Foreskin keratinocyte (primary cell): ENCODE measurements at places on chromosomes 5 and 9. TPM values are rescaled to one million over a fixed set of nuclear protein-coding genes. Genes with fewer than 3 reads are reported as not detected.

DNA sequence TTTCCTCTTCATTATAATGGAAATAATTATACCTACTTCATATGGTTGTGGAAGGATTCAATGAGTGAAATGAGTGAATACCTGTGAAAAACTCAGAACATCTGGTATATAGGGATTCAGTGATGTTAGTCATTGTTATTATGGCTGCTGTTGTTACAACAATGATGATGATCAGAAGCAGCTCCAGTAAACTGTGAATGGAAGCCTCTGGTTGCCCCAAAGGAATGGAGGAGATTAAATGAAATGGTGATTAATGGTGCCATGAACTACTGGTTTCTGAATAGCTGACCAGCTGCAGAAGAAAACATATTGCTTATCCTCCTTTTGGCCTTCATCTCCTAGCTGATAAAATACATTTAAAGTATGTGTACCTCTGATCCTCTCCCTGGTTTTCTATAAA lies 372.0 kb downstream of the ARHGEF28 start:
- DNase-seq, result no peak

The TTLL11 gene
- 6.1 and 6.9 TPM in 2 replicates for polyA plus RNA-seq

DNA sequence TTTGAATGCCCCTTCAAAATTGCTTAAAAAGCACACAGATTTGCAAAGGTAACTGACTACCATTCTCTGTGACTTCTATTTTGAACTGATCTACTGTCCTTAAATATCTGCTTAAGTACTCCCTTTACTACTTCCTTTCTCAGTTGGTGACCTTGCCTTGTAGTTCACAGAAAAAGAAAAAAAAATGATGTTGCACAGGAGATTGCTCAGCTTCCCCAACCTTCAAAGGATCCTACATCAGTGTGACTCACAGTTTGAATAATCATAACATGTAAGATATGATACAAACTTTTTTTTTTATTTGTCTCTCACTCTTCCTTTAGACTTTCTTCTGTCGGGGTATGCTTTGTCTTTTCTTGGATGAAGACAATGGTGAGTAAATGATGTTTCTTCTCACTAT lies 1029.6 kb downstream of the CDH12 start:
- peak; percentile 49 for DNase-seq

DNA sequence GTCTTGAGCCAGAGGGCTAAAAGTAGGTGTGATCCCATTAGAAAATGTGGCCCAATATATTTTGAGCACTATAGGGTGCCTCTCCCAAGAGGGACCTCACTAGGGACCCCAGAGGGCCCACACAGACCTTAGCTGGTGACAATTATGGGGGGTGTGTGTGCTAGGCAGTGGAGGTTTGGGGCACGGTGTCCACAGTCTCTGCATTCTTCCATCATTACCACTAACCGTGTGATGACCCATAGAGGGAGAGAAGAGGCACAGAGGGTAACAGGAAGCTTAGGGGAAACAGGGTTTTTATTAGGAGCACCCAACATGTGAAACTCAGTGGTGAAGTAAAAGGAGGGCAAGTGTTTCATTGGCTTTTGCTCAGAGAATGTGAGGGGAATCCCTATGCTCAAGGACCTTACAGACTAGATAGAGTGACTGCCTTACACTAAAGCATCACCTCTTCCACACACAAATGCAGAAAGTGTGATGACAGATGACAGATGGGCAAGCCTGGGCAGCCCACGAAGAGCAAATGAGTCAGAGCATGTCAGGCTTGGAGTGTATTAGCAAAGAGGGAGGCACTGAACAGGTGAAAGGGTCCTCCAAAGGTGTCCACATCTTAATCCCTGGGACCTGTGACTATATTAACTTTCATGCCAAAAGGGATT lies 2.5 kb upstream of the ACTL7A start:
- DNase-seq, result peak; percentile 87

The SLC25A2 gene
- not detected in 2 replicates for polyA plus RNA-seq
